ENCODE measurements at places on chromosomes 5 and 9.

DNA sequence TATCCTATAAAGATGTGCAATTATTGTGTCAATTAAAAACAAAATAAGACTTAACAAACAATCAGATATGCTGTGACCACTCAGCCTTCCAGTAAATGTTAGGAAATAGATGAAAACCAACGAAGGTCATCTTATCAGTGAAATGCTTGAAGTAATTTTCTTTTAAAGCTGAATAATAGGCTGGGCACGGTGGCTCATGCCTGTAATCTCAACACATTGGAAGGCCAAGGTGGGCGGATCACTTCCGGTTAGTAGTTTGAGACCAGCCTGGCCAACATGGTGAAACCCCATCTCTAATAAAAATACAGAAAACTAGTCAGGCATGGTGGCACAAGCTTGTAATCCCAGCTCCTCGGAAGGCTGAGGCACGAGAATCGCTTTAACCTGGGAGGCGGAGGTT is 31.2 kb downstream of the NLN start:
- no peak for DNase-seq

- DNase-seq: no peak
Observed at GRCh38 chr9:88697764-88698432, 162.9 kb downstream of the NXNL2 start.

DNA sequence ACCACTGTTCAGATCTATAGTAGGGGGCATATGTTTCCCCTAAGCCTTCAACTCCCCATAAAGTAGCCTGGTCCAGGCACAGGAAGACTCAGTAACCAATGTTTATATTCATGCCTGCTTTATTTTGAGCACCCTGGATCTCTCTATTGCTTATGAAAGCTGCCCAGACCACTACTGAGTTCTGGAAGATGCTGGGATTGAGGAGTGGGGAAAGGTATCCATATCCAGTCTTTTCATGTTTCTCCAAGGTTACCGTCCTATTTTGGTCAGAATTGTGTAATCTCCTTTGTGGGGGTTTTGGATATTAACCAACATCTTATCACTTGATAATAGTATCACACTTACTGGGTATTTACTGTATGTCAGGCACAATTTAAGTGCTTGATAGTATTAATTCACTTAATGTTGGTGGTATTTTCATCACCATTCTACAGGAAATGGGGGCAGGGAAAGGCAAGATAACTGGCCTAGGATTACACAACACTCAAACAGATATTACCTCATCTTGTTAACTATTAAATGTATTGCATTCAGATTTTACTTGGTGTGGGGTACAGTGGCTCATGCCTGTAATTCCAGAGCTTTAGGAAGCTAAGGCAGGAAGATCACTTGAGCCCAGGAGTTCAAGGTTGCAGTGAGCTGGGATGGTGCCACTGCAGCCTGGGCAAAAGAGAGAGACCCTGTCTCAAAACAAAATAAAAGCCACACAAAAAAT is 36.3 kb downstream of the RUSC2 start:
- no peak for DNase-seq

DNA sequence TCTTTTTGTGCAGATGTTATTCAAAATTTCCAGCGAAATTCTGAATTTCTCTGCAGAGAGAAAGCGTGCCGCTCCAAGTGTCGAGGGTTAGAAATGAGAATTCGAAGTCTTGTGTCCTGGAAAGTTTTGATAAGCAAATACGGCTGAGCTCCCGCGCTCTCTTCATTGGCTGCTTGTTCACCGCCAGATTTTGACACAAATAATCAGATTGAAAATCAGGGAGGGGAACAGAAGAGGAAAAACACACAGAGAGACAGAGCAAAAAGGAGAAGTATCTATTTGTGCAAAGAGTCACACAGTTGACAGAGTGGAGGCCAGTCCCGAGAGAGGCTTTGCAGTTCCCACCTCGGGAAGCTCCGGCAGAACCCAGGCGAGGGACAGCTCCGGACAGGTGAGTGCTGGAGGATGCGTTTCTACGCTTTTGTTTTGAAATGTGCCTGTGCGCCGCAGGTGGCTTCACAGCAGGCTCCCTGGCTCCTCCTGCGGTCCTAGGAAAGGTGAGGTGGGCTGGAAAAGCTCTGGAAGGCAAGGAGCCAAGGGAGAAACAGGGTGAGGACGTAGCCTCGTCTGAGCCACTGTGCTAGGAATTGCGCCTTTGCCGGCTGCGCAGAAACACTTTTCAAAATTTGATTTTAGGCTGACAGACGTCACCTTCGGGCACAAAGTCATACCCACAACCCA is at the start of gene GFI1B:
Gene GFI1B (plus strand): TSS at position 244 of the 681 bp plus-strand sequence. CDS start 7,985 bp downstream, outside the sequence.
- no peak for DNase-seq
